Neuronal stem cell (in vitro differentiated cells): ENCODE measurements at places on chromosomes 13 and 19.

- no peak overlapping the region for H3K4me3 ChIP-seq
- no peaks in the 10 kb centered on the region for H3K36me3 ChIP-seq
- DNase-seq, result no peak
- peak overlapping the region; percentile 76 for H3K27ac ChIP-seq
- H3K27me3 ChIP-seq, result no peaks in the 10 kb centered on the region
These were observed 14.6 kb downstream of the FRY start for GRCh38 chr13:32045982-32046785.

GRCh38 chr13:31234729-31235128, 35.0 kb downstream of the B3GLCT start:
- no peak overlapping the region for H3K27ac ChIP-seq
- no peaks in the 10 kb centered on the region for H3K4me1 ChIP-seq
- no peak for DNase-seq
- H3K27me3 ChIP-seq, result no peaks in the 10 kb centered on the region
- H3K36me3 ChIP-seq, result no peaks in the 10 kb centered on the region

DNA sequence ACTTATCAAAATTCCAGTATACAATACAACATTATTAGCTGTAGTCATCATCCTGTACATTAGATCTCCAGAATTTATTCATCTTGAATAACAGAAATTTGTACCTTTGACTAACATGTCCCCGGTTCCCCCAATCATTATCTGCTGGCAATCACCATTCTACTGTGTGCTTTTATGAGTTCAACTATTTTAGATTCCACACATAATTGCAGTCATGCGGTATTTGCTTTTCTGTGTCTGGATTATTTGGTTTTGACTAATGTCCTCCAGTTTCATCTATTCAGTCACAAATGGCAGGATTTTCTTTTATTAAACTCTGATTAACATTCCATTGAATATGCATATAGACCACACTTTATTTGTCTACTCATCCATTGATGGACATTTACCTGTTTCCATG, 530.7 kb upstream of the SLITRK1 start:
- no peaks in the 10 kb centered on the region for H3K27me3 ChIP-seq
- H3K27ac ChIP-seq, result no peak overlapping the region
- no peak overlapping the region for H3K4me3 ChIP-seq
- H3K36me3 ChIP-seq, result no peaks in the 10 kb centered on the region

DNA sequence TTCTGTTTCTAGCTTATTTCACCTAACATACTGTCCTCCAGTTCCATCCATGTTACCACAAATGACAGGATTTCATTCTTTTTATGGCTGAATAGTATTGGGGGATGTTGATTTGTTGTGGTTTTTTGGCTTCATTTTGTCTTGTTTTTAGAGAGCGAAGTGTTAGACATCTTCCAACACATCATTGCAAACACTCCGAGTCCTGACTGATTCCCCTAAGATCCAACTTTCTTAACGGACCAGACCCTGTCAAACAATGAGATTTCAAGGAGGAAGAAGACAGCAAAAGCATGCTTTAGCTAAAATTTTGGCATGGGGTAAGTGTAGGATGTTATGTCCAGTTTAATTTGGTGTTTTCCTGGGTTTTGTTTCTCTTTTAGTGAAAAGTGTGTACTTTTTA, 3.8 kb upstream of the CASP14 start:
- no peak overlapping the region for H3K4me3 ChIP-seq
- no peak overlapping the region for H3K27ac ChIP-seq
- DNase-seq, result no peak

GRCh38 chr19:57583521-57584416, at the start of gene ZIK1:
TSS of gene ZIK1 (plus strand) at chr19:57584145. CDS start at chr19:57584357, 212 bp downstream.
- peaks cover 26% of the 10 kb centered on the region for H3K36me3 ChIP-seq
- H3K4me3 ChIP-seq, result peak within 1 kb of the TSS; percentile 96
- H3K27ac ChIP-seq, result peak within 1 kb of the TSS; percentile 11

DNA sequence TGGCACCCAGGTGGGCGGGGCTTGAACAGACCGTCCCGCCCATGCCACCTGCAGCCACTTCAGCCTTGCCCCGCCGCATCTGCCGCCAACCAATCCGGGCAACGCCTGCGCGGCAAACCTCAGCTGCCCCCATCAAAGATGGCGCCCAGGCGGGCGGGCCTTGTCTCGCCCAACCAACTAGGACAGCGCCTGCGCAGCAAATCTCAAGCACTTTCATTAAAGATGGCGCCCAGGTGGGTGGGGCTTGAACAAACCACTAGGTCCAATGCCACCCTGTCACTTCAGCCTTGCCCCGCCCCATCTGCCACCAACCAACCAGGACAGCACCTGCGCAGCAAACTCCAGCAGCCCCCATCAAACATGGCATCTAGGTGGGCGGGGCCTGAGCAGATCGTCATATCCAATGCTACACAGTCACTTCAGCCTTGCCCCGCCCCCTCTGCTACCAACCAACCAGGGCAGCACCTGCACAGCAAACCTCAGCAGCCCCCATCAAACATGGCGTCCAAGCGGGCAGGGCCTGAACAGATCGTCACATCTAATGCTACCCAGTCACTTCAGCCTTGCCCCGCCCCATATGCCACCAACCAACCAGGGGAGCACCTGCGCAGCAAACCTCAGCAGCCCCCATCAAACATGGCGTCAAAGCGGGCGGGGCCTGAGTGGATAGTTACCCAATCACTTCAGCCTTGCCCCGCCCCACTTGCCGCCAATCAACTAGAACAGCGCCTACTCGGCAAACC, 1.4 kb downstream of the PEG3 start:
- H3K4me1 ChIP-seq, result no peaks in the 10 kb centered on the region
- H3K27me3 ChIP-seq, result peaks cover 10% of the 10 kb centered on the region
- peak overlapping the region; percentile 80 for H3K27ac ChIP-seq
- peak; percentile 96 for DNase-seq
- H3K36me3 ChIP-seq, result no peaks in the 10 kb centered on the region

DNA sequence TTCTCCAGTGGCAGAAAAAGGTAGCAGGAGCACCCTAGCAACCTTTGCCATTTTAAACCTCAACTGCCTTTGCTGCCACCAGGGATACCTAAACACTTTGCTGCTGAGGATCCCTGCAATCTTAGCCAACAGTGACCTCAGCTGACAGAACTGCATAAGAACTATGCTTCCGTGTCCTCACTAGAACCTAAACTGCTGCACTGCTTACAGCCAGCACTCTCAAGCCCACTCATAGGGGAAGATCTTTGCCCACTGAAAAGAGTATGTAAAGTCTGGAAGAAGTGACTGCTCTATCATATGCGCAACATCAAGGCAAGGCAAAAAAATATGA, 270.0 kb upstream of the PCDH20 start:
- no peak overlapping the region for H3K4me3 ChIP-seq
- DNase-seq, result peak; percentile 20
- no peaks in the 10 kb centered on the region for H3K27me3 ChIP-seq
- no peak overlapping the region for H3K27ac ChIP-seq
- no peaks in the 10 kb centered on the region for H3K4me1 ChIP-seq
- no peaks in the 10 kb centered on the region for H3K36me3 ChIP-seq

GRCh38 chr13:31614704-31615103, 124.6 kb upstream of the RXFP2 start:
- H3K4me1 ChIP-seq, result no peaks in the 10 kb centered on the region
- DNase-seq, result no peak
- no peak overlapping the region for H3K4me3 ChIP-seq
- H3K27me3 ChIP-seq, result no peaks in the 10 kb centered on the region
- no peak overlapping the region for H3K27ac ChIP-seq

- H3K4me1 ChIP-seq, result peaks cover 15% of the 10 kb centered on the region
- no peaks in the 10 kb centered on the region for H3K27me3 ChIP-seq
- peak overlapping the region; percentile 64 for H3K4me3 ChIP-seq
- H3K27ac ChIP-seq, result no peak overlapping the region
These were observed 1.0 kb downstream of the KDM4B start for GRCh38 chr19:4969772-4970531.

DNA sequence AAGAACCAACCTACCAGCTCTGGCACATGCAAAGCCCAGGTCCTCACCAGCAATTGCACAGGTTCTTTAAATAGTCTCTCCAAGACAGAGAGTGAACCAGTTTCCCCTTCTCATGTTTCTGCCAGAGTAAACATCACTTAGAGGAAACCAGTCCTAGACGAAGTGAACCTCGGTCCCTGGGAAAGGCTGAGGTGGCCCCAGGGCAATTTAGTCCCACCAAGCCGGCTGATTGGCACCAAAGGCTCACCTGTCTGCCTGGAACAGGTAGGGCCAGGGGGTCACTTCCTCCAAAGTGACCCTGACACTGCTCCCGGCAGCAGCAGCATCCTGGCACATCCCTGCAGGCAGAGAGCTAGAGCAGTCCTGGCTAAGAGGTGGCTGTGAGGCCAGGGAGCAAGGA, 122.9 kb upstream of the ZNF507 start:
- H3K36me3 ChIP-seq, result no peaks in the 10 kb centered on the region
- no peaks in the 10 kb centered on the region for H3K27me3 ChIP-seq
- peaks cover 9% of the 10 kb centered on the region for H3K4me1 ChIP-seq
- no peak overlapping the region for H3K27ac ChIP-seq

DNA sequence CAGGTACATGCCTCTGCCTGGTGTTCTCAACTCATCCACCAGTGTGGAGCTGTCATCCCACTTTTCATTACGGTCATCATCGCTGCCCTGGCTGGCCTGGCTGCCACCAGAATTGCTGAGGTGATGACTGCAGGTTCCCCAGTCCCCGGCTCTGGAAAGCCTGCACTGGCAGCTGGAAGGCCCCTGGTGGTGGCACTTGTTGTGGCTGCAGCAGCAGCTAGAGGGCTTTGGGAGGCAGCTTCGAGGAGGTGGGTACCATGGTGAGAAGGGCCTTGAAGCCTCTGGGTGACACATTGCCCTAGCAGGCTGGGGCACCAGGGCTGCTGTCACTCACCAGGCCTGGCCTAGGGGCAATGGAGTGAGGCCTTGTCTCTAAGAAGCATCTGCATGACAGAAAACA, 25.3 kb upstream of the ZNF14 start:
- no peaks in the 10 kb centered on the region for H3K36me3 ChIP-seq
- no peaks in the 10 kb centered on the region for H3K4me1 ChIP-seq
- H3K27me3 ChIP-seq, result no peaks in the 10 kb centered on the region
- DNase-seq, result no peak

DNA sequence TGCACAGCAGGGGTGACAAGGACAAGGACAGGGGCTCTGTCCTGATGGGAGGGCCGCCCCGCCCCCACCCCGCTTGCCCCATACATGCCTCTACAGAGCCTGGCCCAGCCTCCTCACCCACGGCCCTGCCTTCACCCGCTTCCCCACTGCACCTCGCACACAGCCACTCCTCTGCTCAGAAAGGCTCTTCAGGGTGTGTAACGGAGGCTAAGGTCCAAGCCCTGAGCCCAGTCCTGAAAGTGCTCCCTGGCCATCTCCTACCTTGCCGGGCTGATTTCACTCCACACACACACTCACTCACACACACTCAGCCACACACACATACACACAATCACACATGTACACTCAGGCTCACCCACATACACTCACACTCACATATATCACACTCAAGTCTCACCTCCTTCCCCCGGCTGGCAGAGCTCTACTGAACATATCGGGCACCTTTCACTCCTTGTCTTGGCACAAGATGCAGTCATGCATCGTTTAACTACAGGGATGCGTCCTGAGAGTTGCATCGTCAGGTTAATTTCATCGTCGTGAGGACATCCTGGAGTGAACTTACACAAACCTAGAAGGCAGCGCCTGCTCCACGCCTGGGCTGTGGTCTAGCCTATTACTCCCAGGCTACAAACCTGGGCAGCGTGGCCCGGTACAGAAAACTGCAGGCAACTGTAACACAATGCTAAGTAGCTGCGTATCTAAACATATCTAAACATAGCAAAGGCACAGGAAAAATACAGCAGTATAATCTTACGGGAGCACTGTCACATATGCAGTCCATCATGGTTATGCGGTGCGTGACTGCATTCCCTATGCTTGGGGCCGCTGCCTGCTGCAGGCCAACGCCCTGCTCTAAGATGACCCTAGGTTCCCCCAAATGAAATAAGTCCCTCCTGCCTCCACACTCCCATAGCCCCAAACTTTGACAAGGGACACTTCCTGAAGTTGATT, 13.1 kb downstream of the EPS15L1 start:
- H3K4me3 ChIP-seq, result peak overlapping the region; percentile 40
- no peaks in the 10 kb centered on the region for H3K27me3 ChIP-seq
- H3K27ac ChIP-seq, result no peak overlapping the region

- no peaks in the 10 kb centered on the region for H3K36me3 ChIP-seq
- H3K27ac ChIP-seq, result no peak overlapping the region
- H3K4me3 ChIP-seq, result no peak overlapping the region
- DNase-seq, result no peak
- H3K4me1 ChIP-seq, result peaks cover 7% of the 10 kb centered on the region
These were observed 12.5 kb downstream of the GADD45B start for GRCh38 chr19:2488405-2488941.

DNA sequence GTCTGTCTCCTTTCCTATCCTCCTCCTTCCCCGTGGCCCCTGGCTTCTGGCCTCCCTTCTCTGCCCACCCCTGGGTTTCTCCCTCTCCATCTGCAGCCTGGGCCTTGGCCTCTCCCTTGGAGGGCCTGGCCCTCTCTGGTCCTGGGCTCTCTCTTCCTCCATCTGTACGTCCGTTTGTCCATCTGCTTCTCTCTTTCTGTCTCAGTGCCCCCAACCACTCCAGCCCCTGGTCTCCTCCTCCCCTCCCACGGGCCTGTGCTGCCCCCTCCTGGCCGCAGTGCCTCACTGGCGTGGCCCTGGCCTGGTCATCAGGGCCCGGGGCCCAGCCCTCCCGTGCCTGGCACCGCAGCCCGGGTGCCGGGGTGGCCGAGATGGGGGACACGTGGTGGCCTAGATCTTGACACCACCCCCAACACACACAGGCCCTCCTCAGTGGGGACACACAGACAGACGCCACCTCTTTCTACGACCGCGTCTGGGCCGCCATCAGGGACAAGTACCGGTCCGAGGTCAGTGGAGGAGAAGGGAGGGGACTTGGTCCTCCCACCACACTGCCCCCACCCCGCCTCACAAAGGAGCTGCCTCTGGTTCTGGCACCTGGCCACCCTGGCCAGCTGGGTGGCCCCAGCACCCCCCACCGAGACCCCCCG, 11.3 kb downstream of the PRKCSH start:
- peaks cover 94% of the 10 kb centered on the region for H3K36me3 ChIP-seq
- H3K27me3 ChIP-seq, result no peaks in the 10 kb centered on the region
- peak overlapping the region; percentile 57 for H3K4me3 ChIP-seq
- H3K27ac ChIP-seq, result no peak overlapping the region
- no peak for DNase-seq

DNA sequence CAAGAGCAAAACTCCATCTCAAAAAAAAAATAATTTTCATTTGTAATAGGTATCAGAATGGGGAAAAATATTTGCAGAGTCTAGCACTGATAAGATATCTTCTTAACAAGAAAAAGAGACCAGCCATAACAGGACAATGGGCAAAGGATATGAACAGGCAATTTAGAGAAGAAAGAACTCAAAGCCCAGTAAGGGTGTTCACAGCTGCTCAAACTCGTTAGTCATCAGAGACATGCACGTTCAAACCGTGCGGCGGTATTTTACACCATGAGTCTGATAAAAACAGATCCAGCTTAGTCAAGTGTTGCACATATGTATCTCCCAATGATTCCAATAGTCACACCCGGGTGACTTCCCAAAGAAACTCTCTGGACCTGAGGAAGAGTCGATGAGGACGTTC, 13.7 kb upstream of the NCCRP1 start:
- no peaks in the 10 kb centered on the region for H3K27me3 ChIP-seq
- no peaks in the 10 kb centered on the region for H3K4me1 ChIP-seq
- no peak overlapping the region for H3K27ac ChIP-seq
